ENCODE measurements at places on chromosomes 7 and 10. TPM values are rescaled to one million over a fixed set of nuclear protein-coding genes. Genes with fewer than 3 reads are reported as not detected.

The FEZF1 gene
- not detected for total RNA-seq

The FAM13C gene
- 3.4 TPM for total RNA-seq

The CPSF4 gene
- 18.4 TPM for total RNA-seq

The CYP3A5 gene
- not detected for total RNA-seq

The HOXA13 gene
- total RNA-seq, result not detected

All from aortic smooth muscle cell (primary cell).